ENCODE measurements at places on chromosomes 16 and 17.

GRCh38 chr17:17666111-17666714, 15.0 kb upstream of the RAI1 start:
- no peak for DNase-seq

- DNase-seq = no peak
Measured at GRCh38 chr16:87812200-87812656, 46.4 kb upstream of the KLHDC4 start.

- no peak for DNase-seq
Measured at GRCh38 chr16:3328104-3328503, 22.8 kb downstream of the ZNF75A start.

DNA sequence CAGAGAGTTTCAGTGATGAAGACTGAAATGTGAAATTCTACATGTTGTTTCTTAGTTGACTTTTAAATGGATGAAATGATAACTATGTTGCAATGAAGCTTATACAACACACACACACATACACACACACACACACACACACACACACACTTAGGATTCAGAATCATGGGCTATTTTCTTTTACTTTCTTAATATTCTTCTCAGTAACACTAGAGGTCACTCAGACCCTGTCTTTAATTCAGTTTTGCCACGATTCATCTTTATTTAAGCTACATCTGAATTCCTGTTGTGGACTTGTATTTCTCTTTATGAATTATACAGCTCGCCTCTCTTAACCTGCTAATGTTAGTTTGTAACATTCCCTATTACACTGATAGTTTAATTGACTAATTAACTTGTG, 109.6 kb upstream of the GOT2 start:
- DNase-seq = no peak

GRCh38 chr17:27088767-27089078, 205.2 kb upstream of the WSB1 start:
- no peak for DNase-seq

- no peak for DNase-seq
Measured at GRCh38 chr17:2637422-2637821, 44.0 kb downstream of the PAFAH1B1 start.
